ENCODE measurements at places on chromosomes 13 and 19.

DNA sequence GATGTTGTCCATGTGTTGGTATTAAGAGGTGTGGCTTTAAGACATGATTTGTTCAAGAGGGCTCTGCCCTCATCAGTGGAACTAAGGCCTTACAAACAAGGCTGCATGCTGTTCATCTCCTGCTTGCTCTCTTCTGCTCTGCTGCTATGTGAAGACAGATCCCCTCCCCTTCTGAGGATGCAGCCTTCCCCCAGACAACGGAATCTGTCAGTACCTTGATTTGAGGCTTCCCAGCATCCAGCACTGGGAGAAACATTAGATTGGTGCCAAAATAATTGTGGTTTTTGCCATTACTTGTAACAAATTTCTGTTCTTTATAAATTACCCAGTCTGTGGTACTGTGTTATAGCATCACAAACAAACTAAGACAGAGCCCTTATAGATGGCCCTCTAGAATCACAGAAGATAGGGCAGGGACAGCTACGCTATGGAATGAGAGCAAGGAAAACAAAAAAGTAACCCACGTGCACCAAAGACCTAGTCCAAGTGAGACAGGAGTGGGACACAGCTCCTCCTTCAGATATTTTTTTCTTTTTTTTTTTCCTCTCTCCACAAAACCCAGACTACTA, 151.5 kb upstream of the RXFP2 start:
- no peak for DNase-seq

GRCh38 chr13:77696006-77696878, 1.2 kb upstream of the SLAIN1 start:
- no peak for DNase-seq

DNA sequence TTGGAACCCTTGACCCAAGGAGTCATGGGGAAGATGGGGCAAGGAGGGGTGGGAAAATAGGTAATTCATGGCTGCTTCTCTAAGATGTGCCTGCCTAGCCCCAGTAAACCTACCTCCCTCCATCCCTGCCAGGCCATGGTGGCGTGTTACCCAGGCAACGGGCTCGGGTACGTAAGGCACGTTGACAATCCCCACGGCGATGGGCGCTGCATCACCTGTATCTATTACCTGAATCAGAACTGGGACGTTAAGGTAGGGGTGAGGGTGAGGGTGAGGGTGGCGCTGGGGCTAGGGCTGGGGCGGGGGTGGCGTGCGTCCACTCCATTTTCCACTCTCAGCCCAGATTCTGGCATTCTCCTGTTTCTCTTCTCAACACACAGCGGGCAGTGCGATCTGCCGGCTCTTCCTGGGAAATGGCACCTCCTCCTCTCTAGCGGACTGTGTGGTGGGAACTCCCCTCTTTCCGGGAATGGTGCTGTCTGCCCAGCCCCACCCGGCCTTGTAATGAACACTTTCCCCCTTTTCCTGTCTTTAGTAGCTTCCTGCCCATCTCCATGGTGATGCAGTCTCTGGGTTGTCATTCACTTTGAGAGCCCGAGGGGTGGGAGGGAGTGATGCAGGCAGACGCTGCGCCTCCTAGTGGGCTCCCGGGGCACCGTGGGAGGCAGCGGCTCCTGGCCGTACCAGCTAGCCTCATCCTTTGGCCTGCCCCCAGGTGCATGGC, 7.6 kb downstream of the EGLN2 start:
- peak; percentile 99 for DNase-seq

DNA sequence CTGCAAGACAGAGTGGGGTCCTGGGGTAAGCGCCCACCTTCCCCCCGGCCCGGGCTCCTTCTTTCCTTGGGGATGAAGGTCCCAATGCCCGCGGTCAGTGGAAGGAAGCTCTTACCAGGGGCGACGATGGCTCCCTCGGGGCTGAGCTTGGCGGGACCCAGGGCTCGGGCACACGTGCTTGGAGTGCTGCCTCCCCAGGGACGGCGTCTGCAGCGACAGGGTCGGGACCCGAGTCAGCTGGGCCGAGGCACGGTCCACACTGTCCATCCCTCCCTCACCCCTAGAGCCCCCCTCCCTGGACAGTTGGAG, 3.5 kb downstream of the JSRP1 start:
- DNase-seq = no peak

- no peak for DNase-seq
Measured at GRCh38 chr19:10816691-10817090, 19.3 kb downstream of the TMED1 start.

- no peak for DNase-seq
Measured at GRCh38 chr13:52878831-52879230, 30.4 kb upstream of the PCDH8 start.
